SK-MEL-5 (cell line): ENCODE measurements at places on chromosomes 7 and 10. TPM values are rescaled to one million over a fixed set of nuclear protein-coding genes. Genes with fewer than 3 reads are reported as not detected.

The CYP2C19 gene
- total RNA-seq, result not detected in 2 replicates

- DNase-seq, result no peak
Measured at GRCh38 chr10:100282907-100283306, 3.6 kb downstream of the BLOC1S2 start.

GRCh38 chr10:88966797-88967196 is 14.2 kb upstream of the ACTA2 start:
- DNase-seq, result no peak

GRCh38 chr7:80312139-80312661 is 177.6 kb downstream of the GNAI1 start:
- DNase-seq, result no peak

DNA sequence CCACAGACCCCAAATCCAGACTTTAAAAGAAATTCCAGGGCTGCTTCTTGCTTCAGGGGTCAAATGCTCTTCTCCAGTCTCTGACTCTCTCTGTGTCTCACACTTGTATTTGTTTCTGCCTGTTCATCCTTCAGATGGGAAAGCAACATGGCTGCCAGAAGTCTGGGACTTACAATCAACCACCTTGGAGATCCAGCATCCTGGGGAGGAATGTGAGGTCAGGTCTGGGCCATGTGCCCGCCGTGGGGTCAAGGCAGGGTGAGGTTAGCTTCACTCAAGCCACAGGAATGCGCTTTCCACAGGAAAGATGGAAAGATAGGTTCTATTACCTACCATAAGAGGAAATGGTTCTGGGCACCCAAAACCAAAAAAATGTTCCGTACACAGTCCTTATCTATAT is 34.3 kb upstream of the NPVF start:
- DNase-seq, result no peak

The ATP5F1C gene
- total RNA-seq, result 363 and 364 TPM in 2 replicates

The RNF32 gene
- 0.55 TPM in 1 of 2 replicates, not detected in the other for total RNA-seq

GRCh38 chr7:138359870-138360559 is 100.0 kb upstream of the TRIM24 start:
- no peak for DNase-seq

DNA sequence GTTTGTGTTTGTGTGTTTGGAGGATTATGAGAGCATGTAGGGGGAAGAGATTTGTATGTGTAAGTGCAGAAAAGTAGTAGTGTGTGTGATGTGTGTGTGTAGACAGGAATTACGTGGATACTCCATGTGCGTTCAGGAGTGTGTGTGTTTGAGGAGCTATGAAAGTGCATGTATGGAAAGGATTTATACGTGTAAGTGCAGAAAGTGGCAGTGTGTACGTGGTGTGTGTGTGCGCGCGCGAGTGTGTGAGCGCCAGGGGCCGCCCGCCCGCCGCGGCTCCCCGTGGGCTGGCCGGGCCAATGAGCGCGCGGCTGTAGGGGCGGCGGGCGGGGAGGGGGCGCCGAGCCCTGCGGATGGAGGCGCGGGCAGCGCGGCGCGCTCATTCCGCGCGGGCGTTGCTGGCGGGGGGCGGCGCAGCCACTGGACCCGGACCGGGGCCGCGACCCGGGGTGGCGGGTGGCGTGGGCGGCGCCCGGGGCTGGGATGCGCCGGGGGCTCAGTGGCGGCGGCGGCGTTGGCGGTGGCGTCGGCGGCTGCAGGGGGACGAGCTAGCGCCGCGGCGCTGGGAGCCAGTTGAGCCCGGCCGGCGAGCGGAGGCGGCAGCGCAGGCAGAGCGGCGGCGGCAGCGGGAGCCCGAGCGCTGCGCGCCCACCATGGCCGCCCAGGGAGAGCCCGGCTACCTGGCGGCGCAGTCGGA is at the start of gene BICC1:
Gene BICC1 (plus strand): TSS at position 382 of the 697 bp plus-strand sequence. CDS start 272 bp downstream, at position 654.
- DNase-seq, result peak; percentile 48

The RABGEF1 gene
- total RNA-seq, result 37.4 and 37.6 TPM in 2 replicates

The PTPN20 gene
- 5.0 and 5.6 TPM in 2 replicates for total RNA-seq

The WASL gene
- 32.1 and 32.2 TPM in 2 replicates for total RNA-seq
